ENCODE measurements at places on chromosomes 12 and 14. TPM values are rescaled to one million over a fixed set of nuclear protein-coding genes. Genes with fewer than 3 reads are reported as not detected.

- DNase-seq: no peak
Observed at GRCh38 chr12:22821985-22822384, 197.0 kb downstream of the ETNK1 start.

The OTOGL gene
- total RNA-seq: 0.40 TPM

DNA sequence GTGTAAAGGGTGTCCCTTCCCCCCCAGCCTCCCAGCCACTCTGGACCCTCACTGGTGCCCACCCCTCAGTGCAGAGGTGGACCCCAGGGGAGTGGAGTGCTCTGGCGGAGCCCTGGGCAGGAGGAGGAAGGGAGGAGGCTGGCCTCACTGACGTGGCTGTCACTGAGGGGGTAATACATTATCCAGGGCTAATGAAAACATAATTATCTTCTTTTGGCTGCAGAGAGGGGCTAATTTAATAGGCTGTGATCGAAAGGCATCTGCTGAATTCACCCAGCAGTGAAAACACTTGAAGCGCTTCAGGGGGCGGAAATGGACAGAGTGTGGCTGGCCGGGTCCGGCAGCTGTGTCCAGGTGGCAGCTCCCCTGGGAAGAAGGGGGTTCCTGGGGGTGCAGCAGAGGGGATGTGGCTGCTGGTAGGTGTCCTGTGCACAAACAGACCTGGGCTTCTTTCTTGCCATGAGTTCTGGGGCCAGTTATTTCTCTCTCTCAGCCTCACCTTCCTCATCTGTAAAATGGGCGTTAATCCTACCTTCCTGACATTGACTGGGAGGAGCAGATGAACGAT is 3.7 kb upstream of the NOS1 start:
- no peak for DNase-seq

DNA sequence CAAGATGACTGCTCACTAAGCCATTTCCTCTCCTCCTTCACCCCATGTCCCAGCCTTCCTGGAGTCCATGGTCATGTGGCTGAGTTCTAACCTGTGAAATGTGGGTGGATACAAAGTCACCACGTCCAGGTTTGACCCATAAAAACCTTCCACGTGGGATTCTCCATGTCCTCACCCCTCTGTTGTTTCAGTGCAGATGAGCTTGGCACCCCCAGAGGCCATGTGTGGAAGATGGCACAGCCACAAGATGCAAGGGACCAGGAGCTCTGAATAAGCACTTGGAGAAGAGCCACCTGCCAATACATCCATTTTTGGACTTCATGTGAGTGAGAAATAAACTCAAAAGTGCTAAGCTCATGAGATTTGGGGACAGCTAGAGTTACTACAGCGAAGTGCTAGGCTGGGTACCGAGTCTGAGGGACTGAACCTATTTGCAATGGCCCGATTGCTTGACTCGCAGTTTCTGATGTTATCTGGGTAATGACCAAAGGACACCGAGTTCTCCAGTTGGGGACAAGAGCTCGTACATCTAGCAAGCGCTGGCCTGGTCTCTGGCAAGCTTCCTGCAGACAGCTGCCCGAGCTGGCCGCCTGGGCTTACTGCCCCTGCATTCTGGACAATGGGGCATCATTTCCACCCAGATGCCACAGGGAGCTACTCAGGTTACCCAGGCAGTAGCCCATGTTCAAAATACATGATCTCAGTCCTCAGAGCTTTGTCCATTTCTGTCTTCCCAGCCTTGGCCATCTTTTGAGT is 7.7 kb upstream of the SLC24A4 start:
- no peak for DNase-seq

The CCDC197 gene
- 0.04 TPM for total RNA-seq

DNA sequence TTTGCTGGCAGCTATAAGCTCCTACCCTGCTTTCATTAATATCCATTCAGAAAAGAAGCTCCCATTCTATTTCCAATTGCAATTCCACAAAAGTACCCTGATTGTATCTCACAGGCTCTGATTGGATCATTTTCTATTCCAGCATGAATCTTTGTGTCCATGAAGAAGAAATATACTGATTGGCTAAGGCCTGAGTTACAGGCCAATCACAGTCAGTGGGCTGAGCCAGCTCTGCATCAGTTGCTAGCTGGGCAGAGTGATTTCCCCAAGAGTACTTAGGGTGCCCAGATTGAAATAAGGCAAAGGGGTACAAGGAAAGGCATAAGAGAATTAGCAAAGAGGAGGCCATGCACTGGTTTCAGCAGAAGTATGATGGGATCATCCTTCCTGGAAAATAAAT is 14.4 kb downstream of the ART4 start:
- DNase-seq: no peak

GRCh38 chr12:45284096-45284901 is 68.4 kb downstream of the ANO6 start:
- DNase-seq: no peak

The SALL2 gene
- total RNA-seq: 7.1 TPM

- DNase-seq: peak; percentile 78
Observed at GRCh38 chr12:47741340-47741703, 16.0 kb upstream of the ENDOU start.

The LALBA gene
- total RNA-seq: not detected

- no peak for DNase-seq
Observed at GRCh38 chr12:26123482-26123980, 1.3 kb downstream of the BHLHE41 start.

- DNase-seq: no peak
Observed at GRCh38 chr14:75066691-75067090, 2.8 kb upstream of the ZC2HC1C start.

DNA sequence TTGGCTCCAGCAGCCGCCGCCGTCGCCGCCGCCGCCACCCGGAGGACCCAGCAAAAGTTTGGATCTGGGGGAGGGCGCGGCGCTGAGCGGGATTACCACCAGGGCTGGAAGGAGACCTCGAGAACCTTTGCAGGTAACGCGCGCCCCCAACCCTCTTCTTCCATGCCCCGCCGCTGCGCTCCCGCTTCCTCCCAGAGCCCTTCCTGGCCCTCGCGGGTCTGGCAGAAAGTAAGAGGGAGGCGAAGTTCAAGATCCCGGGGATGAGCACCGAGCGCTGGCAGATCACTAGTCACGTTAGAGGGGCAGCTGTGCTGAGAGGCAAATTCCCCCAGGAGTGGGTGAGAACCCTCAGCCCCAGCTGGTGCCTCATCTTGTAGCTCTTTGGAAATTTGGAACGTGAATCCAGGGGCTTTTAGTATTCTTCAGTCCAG is 3.9 kb downstream of the FLRT2 start:
- peak; percentile 66 for DNase-seq

DNA sequence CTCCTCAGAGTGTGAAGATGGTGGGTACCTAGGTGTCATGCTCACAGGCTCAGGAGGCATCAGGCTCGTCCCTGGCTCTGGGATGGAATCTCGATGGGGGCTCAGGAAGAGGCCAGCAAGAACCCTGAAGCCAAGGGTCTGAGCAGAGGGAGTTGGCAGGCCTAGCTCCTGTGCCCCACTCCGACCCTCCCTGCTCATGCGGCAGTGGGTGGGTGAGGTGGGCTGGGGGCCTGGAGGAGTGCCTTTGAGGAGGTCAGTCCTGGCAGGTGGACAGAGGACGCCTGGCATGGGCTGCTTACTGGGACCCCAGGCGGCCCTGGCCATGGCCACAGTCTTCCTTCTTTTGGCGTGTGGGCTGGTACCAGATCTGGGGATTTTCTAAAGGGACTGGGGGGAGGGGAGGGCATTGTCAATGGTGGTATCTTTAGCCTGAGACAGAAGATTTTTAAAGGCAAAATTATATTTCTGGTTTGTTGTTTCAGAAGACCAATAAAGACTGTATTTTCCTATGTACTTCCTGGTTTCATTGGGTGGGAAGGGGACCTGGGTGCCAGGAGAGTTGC is 16.0 kb downstream of the LRTM2 start:
- DNase-seq: no peak

The SIX1 gene
- total RNA-seq: 46.2 TPM

DNA sequence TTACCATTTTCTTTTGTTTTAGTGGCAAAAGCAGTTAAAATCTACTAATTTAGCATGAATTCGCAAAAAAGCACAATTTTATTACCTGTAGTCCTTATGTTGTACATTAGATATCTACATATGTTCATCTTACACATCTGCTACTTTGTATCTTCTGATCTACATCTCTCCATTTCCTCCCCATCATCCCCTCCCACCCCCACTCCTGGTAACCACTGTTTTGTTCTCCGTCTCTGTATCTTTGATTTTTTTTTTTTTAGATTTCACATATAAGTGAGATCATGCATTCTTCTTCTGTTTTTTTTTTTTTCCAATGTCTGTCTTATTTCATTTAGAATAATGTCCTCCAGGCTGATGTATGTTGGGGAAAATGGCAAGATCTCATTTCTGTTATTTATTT is 922.7 kb downstream of the VRK1 start:
- no peak for DNase-seq

The NR4A1 gene
- 23.7 TPM for total RNA-seq

DNA sequence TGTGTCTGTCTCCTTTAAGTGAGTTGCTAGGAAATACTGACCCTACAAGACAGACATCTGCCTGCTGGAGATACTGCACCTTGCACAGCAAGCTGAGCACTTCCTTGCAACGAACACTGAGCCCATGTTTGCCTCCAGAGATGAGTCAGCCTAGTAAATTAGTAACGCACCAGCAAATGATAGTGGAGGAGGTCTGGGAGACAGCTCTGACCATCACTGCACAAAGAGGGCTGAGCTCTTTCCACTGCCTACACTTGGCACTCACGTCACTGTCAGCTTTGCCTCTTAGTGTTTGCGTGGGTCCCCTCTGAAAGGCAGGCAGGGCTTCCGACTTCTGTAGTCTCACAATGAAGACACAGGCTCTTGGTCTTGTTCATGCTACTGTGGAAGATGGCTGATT is 109.0 kb downstream of the APAF1 start:
- no peak for DNase-seq

- peak; percentile 90 for DNase-seq
Observed at GRCh38 chr12:93002293-93003054, 73.4 kb upstream of the EEA1 start.

The P2RX4 gene
- 12.1 TPM for total RNA-seq

- DNase-seq: no peak
Observed at GRCh38 chr14:57482120-57482519, 11.5 kb downstream of the CCDC198 start.

DNA sequence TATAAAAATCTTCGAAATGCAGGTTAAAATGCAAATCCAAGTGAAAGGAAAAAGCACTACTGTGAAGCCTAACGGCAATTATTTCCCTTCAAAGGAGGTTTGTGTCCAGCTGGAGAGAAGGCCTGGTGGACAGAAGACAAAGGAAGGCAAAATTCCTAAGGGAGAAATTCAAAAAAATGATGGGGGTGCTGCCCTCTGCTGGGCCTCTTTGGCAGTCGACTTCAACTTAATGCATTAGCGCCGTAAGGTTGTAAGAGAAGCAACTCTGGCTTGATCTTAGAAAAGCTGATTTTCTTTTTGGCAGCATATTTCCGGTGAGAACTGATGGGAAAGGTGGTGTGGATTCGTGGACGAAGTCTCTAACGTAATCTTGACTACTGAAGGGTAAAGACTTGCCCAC is 34.3 kb upstream of the CHFR start:
- no peak for DNase-seq

GRCh38 chr14:91264151-91265150 is 19.9 kb upstream of the GPR68 start:
- peak; percentile 24 for DNase-seq

The LUM gene
- 528 TPM for total RNA-seq

DNA sequence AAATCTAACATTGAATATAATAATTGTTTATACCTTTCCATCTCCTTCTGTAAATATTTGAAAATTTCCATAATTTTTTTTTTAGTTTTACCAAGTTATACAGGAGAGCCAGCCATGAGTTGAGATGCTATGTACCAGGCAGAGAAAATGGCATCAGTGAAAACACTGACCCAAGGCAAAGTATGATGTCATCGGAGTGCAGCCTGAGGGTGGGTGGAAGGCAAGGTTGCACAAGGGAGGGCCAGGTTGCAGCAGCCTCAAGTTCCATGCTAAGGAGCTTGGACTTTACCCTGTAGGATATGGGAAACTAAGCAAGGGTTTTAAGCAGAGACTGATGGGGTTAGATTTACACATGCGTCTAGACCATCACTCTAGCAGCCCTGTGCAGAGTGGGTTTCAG is 441.1 kb downstream of the BCAT1 start:
- no peak for DNase-seq

DNA sequence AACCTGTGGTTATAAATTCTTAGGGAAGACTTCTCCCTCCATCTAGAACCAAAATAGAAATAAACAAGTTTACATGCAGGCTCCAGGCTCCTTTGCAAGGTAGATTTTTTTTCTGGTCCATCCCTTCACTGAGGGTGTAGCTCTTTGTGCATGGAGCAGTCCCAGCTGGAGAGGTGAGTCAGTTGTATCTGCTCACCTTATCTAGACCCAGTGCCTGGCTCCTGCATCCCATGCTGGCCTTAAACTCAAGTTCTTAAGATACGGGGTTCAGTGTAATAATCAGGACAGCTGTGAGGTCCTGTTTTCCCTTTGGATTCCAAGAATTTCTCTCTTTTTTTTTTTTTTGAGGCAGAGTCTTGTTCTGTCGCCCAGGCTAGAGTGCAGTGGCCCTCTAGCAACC is 14.8 kb downstream of the ATP6V0A2 start:
- no peak for DNase-seq

DNA sequence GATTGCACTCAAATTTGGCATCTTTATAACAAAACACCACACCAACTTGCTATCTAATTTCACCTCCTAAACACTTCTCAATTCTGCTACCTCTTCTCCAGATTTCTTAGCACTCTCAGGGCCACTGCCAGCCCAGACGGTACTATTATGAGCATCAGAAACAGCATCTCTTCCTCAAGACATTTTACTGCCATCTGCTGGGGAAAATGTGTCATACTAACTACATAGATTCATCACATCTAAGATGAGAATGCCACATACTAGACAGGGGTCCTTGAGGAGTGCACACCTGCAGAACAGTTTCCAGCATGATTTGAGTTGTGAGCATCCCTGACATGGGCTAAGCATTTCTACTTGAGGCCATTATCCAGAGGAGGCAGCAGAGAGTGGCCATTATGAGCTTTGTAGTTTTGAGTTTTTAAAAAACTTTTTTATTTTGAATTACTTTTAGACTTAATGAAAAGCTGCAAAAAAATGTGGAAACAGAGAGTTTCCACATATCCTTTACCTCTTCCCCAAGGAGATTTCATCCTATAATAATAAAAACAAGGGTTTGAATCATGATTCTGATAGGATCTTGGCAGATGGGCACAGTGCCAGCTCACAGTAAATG is 15.1 kb upstream of the GRIP1 start:
- DNase-seq: peak; percentile 86

GRCh38 chr14:73468828-73469375 is 10.6 kb upstream of the NUMB start:
- no peak for DNase-seq

GRCh38 chr14:58562141-58562540 is 75.6 kb upstream of the DACT1 start:
- peak; percentile 77 for DNase-seq

DNA sequence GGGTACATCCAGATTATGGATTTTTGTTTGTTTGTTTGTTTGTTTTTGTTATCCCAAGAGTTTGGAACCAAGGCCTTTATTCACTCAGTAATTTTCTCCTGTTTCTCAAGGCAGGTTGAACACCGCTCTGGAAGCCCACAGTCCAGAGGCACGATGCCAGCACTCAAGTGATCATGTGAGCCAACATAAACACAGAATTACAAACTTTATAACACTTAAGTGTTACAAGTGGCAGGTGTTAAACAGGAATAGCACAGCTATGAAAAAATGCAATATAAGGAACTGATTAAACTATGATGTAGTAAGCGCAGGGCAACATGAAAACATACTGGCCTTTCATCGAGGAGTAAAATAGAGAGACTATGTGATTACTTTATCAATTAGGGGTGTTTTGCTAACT is 1885.8 kb upstream of the SEL1L start:
- no peak for DNase-seq

The CBX5 gene
- 58.5 TPM for total RNA-seq

Data from muscle of leg (tissue), 16 donors.